Cortex of kidney (tissue), 1 donor: ENCODE measurements at places on chromosomes 16 and 17.

DNA sequence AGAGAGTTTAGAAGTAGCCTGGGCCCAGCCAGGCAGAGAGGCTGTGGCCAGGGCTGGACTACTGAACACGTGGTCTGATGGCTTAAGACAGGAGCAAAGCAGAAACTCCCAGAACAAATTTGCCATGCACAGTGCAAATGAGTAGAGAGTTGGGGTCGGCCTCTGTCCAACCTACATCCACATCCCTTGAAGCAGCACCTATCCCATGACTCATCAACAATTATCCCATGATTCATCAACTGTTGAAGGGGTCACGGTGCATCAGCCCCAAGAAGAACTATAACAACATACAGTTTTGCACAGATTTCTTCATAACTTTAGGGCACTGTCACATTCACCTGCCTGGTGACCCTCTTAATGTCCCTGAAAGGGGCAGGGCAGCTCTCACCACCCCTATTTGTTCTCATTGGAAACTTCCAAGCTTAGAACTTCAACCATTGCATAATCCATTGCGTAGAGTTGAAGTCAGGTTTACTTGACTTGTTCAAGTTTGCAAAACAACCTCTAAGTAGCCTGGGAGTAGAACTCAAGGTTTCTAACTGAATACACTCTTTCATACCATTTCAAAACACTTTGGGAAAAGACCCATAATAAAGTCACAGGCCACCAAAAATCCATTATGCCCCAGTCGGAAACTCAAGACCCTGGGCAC is 235.2 kb upstream of the CDH5 start:
- no peak for DNase-seq

DNA sequence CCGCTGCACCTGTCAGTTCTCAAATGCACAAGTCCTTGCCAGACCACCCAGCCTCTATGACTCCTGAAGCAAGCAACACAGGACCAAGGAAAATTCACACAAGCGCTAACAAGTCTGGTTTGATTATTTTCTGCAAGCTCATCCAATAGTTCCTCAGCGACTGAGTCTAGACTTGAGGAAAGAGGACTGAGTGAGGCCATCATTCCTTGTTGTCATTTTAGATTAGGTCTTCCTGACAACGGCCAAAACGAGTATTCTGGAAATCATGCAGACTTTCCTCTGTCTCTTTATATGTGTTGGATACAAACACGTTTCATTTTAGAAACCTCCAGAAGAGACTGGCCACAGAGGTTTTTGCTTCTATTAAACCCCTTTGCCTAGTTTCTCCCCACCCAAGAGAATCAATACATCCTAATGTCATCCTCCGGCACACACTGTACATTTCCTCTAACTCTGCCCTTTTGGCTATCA is 561 bp downstream of the CCDC47 start:
- DNase-seq, result no peak

GRCh38 chr16:56998861-56999260 is 9.5 kb downstream of the NLRC5 start:
- DNase-seq, result no peak

DNA sequence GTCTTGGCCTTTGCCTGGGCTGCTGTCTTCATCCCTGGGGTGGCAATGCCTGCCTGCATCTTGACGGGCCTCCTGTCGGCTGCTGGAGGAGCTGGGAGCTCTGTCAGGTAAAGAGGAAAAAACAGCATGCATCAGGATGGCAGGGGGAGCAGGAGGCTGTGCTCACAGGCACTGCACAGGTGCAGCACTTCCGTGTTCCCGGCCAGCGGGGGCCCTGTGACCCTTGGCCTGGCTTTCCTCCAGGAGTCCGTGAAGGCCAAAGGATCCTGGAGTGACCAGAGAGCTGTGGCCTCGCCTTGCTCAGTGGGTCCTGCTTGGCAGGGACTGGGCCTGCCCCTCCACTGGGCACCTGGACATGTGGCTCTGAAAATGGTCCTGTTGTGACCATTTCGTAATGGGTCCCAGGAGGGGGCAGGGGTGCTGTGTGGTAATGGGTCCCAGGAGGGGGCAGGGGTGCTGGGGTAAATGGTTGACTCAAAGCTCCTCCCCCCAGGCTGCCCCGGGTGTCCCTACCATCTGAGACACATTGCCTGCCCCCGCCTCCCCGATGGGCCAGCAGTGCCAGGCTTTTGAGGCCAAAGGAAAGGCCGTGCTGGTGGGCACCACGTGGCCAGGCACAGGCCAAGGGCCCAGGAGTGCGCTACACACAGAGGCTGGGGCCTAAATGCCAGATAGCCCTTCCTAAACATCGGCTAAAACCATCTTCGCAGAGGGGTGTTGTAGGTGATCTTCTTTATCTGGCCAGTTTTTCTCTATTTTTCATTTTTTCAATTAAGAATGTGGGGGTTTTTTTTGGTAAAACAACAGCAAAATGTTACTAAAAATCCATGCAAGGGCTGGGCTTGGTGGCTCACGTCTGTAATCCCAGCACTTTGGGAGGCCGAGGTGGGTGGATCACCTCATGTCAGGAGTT is 4.0 kb upstream of the FASN start:
- DNase-seq, result no peak

DNA sequence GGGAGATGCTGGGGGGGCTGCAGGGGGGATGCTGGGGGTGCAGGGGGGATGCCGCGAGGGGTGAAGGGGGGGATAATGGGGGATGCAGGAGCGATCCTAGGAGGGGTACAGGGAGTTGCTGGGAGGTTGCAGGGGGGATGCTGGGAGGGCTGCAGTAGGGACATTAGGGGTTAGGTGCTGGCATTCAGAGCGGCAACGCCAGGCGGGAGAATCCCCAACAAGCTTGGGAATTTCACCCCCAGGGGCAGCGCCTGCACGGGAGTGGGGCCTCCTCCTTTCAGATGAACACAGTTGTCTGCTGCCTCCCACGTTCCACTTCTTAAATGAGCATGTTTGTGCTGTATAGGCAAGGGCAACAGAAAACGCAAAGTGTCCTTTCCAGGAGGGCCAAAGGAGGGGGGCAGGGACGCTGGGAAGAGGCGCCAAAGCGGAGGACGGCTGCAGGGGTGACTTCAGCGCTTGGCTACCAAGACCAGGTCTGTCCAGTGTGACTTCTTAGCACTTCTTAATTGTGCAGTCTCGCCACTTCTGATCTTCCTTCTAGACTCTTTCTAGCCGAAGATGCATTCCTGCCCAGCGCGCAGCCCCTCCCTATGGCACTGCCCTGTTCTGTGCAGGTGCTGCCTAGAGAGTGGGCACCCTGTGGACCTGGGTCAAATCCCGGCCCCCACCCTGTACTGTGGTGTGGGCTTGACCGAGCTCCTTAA is 2.0 kb upstream of the SLC6A4 start:
- DNase-seq, result no peak

DNA sequence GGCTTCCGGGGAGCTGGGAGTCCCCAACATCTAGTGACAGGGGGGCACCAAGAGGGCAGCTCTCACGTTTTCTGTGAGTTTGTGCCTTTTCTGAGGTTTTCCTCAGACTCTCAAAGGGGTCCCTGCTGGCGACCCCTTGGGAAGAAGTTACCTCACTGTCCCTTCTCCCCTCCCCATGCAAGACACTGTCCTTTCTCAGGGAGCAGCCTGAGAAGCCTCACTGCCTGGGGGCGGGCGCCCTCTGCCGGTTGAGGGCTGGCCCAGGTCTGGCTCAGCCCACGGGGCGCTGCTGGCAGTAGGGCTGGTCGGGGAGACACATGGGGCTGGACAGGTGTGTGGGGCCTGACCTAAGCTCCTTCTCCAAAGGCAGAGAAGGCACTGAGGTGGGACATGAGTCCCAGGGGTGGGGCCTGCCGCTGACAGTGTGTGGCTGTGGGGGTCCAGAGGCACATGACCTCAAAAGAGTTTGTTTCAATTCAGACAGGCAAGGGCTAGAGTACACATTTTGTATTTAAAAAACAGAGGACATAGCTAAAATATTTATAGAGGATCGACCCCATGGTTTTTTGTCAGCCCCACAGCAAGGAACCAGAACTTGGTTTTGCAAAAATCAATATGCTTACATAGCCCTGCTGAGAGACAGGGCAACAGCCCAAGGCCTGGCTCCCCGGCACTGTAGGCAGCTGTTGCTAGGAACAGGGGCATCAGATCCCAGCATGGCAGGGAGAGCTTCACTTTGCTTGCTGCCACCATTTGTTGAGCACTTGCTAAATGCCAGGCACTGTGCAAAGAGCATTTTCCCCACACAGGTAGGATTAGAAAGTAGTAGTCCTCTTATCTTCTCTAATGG is 18.5 kb upstream of the ALDH3A1 start:
- no peak for DNase-seq

DNA sequence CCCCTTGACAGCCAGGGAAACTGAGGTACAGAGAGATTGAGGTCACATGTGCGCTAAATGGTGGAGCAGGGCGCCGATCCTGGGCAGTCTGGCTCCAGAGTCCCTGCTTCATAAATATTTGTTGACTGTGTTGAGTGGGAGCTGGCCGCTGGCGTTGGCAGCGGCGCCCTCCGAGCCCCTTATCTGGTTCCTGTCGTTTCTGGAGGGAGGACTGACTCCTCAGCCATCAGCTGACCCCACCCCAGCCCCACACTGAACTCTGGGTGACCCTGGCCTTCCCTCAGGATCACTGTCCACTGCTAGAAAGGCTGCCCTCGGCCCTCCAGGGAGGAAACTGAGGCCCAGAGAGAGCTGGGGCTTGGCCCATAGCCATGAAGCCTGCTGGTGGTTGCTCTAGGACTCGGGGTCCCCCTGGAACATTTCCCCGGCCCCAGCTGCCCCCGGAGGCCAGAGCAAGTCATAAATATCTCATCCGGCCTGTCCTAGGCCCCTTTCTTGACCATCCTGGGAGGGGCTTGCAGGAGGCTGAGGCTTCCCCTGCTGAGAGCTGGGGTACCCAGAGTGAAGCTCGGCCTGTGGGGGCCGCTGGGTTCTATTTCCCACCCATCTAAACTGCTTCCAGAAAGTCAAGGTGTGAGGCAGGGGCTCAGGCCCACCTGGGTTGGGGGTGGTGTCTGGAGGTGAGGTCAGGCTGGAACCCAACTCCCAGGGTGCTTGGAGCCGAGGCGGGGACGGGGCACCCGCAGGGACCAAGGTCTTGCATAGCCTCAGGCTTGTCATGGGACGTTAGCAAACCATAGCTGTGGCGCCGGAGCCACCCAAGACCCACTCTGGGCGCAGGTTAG is 51.7 kb upstream of the GSE1 start:
- no peak for DNase-seq

- no peak for DNase-seq
These were observed 34.7 kb upstream of the CLEC18A start for GRCh38 chr16:69916462-69916861.

DNA sequence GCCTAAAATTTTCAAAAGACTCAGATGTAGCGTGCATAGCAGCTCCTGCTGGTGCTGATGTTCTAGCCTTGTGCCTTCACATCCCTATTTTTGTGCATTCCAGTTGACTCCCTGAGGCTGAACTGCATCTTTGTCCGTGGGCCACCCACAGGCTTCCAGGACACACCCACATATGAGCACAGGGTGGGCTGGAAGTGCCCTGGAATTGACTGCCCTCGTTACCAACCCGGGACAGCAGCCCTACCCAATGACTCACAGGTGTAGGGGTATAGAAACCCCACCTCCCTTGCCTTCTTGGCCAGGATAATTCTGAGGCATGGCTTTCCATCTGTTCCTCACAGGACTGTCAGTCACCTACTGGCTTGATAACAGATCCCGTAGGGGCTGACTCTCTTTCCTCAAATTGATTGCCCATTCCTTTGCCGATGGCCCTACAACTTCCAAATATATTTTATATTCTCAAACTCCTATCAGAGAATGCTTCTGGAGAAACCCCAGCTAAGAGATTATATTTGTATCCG is 65.9 kb upstream of the CDH13 start:
- no peak for DNase-seq

DNA sequence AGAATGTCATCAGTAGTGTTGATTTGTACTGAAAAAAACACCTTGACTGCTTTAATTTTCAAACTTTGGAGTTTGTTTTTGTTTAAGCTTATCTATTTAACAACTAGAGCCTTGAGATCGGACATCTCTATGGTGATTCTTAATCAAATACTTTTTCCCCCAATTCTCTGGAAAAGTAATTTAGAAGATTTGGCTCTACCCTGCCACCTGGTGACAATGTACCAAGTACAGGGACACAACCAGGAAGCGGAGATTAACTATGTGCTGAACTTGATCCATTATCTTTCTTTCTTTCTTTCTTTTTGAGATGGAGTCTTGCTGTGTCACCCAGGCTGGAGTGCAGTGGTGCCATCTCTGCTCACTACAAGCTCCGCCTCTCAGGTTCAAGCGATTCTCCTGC is 30.8 kb downstream of the USP43 start:
- no peak for DNase-seq

- DNase-seq, result no peak
These were observed 25.5 kb upstream of the AXIN2 start for GRCh38 chr17:65586899-65587298.

DNA sequence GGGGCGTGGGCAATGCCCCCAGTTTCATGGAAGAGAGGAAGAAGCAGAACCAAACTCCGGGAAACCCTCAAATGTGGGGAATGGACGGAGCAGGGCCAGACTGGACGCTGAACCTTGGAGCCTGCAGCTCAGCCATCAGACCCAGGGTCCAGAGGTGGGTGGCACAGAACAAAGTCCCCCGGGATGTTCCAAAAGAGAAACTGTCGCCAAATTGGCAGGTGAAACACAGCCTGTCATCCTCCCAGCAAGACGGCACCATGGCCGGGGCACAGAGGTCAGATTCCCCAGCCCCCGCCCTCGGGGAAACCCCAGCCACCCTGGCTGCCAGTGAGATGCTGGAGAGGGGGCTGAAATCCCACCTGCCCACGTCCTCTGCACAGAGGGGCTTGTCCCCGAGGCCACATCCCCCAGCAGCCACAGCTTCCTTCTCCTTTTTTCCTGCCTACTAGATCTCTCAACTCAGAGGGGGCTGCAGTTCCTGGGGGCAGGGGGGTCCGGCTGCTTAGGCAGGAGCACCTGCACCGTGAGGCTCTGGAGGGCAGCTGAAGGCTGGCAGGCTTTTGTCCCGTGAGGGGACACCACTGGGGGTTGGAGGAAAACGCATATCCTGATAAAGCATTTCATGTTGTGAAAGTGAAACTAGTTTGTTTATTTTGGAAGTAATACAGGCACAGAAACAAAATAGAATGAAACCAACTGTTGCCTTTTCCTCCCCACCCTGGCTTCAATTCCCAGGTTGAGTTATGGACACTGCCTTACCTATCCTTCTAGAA is 1.2 kb upstream of the SECTM1 start:
- DNase-seq, result no peak

GRCh38 chr16:1990351-1991134 is 773 bp downstream of the SYNGR3 start:
- no peak for DNase-seq

GRCh38 chr16:52584354-52585320 is 37.7 kb upstream of the TOX3 start:
- no peak for DNase-seq
